G401 (cell line): ENCODE measurements at places on chromosomes 1 and 21.

GRCh38 chr1:53889304-53890298 is at the start of gene YIPF1:
YIPF1 (minus strand) TSS chr1:53889797; CDS start chr1:53888937, 860 bp downstream.
- DNase-seq = peak; percentile 95

DNA sequence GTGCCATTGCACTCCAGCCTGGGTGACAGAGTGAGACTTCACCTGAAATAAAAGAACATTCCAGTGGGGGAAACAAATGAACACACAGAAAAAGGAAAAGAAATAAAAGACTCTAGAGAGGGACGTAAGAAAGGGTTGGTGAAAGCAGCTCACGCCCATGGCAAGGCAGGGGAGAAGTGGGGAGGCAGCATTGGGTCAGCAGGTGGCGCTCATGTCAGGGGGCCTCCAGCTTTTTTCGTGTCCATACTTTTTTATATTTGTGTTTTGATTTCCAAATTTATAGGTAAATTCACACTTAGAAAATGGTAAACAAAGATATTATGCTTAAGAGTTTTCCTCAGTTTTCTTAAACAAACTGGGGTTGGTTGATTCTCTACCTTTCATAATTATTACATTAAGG is 45.5 kb downstream of the VPS13D start:
- DNase-seq = no peak

DNA sequence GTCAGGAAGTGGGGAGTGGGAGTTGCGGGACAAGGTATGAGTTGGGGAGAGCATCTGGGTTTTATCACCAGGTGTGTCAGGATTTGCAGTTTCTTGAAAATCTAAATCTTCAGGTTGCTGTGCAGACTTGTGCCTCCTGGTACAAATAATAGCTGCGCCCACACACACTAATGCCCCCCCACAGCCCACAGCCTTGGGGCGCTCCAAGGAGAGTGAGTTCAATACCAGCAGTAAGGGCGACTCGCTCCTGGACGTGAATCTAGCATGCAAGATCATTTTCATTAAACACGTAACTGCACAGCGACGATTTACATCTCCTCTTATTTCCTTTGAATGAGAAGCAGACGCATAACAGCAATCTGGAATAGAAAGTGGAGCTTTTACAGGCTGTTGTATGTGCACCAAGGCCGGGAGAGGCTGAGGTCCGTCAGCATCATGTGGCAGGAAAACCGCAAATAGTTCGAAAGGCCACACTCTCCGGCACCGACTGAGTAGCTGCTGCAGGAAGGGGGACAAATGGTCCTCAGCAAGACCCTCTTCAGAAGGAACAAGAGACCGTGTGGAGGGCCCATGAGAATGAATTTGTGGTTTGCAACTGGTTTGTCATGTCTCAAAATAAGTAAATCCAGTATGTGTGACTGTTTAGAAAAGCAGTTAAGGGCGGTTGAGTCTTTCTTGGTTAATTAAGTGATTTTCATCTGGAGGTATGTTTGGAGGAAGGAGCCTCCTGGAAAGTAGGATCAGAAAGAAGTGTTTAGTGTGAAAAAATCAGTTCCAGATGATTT is 439.5 kb downstream of the SMYD3 start:
- DNase-seq = no peak

- DNase-seq = peak; percentile 22
These were observed 152.2 kb downstream of the CLEC20A start for GRCh38 chr1:178344513-178345091.

DNA sequence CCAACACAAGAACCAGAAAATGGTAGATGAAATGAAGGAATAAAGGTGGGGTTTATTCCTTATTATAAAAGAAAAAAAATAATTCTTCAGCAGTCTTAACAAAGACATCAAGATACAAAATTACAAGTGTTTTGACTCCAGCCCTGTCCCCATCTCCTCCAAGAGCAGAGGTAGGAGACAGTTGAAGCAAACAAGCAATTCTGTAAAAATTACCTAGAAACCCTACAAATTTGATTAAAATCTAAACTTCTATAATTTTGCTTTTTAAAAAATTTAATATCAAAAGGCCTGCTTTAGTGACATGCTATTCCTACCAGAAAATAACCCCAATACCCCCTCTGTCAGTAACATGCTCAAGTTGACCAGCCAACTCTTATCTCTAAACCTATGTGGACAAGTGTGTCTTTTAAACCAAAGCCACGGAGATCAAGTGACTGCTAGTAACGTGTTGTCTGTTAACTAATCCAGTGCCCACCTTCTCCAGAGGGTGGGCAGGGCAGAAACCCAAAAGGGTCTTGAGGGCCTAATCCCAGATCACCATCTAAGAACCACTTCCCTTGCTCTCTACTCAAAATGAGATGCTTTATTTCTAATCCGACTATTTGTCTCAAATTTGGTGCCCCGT is 8.4 kb downstream of the GLUL start:
- DNase-seq = no peak

GRCh38 chr21:34510148-34511142 is 1.6 kb downstream of the KCNE1 start:
- peak; percentile 18 for DNase-seq

DNA sequence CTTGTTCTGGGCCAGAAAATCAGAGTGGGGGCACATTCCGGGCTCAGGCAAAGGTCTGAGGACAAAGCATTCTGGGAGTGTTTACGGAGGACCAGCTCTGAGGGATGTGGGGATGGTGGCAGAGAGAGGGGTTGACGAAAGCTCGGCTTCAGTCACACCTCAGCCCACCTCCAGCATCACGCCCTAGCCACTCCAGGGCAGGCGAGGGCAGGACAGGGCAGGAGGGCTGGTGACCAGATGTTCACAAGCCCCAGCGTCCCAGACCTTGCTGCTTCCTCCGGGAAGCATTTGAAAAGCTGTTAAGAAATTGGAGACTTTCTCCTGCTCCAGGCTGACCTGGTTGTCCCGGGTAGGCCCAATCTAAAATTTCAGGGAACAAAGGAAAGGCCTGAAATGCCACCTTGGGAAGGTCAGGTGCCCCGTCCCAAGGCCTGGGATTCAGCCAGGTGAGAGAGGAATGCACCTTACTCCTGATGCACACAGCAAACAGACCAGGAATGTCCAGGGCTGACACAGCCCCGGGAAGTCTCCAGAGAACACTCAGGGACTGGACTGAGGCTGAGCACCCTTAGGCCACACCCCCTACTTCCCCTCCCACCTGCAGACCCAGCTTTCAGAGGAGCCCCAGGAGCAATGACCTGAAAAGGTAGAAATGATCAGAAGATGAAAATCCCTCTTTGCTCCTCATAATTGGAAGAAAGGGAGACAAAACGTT is 71.9 kb upstream of the KLHDC7A start:
- DNase-seq = no peak

DNA sequence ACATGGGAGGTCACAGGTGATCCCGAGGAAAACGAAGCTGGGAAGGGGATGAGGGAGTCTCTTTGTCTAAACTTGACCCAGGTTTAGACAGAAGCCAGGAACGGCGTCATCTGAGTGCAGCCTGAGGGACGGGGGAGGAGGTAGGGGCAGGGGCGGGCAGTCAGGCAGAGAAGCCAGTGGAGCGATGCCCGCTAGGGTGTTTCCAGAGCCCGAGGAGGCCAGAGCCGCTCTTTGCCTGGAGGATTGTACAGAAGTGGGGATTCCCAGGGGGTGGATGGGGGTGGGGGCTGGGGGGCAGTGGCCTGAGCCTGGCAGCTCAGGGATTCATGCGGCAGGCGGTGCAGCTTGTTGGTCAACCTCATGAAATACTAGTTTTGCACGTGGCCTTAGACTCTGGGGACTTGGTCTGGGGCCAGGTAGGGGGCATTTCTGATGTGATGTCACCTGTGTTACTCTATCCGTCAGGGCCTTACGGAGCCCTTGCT is 58.4 kb downstream of the VPS26C start:
- DNase-seq = no peak

DNA sequence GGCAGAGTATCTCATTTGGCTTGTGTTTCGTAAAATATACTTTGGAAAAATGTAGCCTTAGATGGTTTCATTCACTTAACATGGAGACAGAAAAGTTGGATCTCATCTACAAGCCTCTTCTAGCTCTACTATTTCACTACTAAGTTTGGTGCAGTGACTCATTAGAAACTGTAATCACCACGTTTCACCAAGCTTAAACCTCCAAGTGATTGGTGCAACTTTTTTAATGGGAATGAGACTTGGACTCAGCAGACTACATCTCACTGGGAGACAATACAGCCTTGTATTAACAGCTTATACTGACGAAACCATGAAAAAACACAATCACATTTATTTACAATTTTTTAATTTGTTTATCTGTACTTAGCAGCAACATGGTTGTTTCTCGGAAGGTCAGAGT is 29.9 kb upstream of the NRIP1 start:
- DNase-seq = no peak

DNA sequence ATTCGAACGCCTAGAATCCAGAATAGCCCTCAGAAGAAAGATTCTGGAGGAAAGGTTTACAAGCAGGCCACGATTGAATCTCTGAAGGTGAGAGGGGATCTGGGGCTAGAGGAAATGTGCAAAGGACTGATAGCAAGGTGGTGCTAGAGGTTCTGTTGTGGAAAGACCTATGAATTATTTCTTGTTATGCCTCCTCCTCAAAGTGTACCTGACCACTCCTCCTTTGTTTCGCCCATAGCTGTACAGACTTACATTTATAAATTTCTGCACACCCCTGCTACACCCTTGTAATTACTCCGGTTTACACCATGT is 986 bp downstream of the TCEANC2 start:
- no peak for DNase-seq

DNA sequence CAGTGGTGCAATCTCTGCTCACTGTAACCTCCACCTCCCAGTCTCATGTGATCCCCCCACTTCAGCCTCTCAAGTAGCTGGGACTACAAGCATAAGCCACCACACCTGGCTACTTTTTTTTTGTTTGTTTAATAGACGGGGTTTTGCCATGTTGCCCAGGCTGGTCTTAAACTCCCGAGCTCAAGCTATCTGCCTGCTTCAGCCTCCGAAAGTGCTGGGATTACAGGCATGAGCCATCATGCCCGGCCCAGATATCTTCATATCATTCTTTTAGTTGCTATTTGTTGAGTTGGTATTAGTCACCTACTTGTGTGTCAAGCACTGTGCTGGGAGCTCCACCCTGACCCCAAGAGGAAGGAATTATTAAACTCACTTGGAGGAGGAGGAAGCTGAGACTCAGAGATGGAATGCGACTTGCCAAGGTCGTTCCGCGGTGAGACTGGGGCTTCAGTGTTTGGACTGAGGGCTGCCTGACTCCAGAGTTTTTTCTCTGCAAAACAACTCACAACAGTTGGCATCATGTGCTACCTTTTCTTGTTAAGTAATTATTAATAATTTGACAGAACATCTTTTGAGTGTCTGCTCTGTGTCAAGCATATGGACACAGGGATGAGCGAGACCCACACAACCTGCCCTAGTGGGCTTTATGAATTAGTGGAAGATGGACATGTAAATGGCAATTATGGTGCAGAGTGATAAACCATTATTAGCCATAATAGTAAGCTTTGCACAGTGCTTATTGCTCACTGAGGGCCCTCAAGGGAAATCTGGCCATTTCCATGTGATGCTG is 132.0 kb downstream of the FOXD2 start:
- peak; percentile 5 for DNase-seq

GRCh38 chr21:36769051-36769839 is 70.3 kb downstream of the SIM2 start:
- peak; percentile 81 for DNase-seq

GRCh38 chr1:36658838-36659237 is 176.1 kb upstream of the CSF3R start:
- DNase-seq = no peak

- no peak for DNase-seq
These were observed 15.1 kb upstream of the MX1 start for GRCh38 chr21:41410767-41411448.

- DNase-seq = no peak
These were observed 55.4 kb downstream of the ARHGEF10L start for GRCh38 chr1:17594690-17595601.

DNA sequence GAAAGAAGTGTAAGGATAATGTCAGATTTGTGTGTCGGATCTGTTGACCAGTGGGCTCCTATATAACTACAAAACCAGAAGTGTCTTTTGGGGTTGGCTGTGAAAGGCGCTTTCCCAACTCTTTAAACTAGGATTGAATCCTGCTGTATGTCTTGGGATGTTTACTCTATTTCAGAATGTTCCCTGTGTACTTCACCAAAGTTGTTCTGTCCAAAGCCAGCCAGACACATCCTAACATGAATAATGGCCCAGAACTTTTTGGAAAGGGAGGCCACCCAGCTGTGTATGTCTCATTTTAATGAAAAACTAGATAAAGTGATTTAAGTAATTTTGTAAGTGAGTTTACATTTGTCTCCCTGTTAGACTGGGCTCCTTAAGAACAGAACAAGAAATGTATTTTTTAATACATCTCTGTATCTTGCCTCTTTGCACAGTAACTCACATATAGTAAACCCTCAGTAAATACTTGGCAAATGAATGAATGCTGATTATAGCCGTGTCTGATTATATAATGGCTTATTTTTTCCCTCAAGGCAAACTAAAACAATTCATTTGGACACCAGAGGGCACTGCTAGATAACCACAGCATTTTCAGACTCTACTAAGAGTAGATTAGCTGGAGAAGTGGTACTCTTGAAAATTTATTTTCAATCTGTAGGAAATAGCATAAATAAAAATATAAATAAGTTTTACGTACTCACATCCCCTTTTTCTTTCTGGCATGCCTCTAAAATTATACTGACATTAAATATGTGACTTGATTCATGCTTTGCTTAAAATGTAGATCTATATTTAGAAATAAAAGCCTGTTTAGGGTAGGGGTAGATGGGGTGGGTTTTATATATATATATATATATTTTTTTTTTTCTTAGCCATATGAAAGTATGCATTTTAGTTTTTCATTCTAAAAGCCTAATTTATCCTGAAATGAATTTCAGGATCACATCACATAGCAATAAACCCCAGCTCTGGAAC is 23.8 kb downstream of the TSEN15 start:
- DNase-seq = peak; percentile 91

DNA sequence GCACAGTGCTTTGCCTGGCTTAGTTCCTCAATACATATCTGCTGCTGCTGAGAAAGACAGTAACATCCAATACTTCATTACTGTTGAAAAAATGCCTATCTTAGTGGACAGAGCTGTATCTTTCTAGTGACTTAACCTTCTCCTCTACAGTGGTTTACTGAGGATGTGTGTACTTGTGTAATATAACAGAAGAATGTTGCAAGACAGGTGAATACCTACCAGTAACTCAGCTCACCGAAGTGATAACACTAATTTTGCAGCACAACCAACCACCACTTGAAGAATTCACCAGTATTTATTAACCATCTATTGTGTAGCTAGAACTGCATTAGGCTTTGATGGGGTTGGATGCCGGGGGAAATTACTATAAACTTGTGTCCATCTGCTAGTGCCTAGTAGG is 16.6 kb upstream of the TNN start:
- DNase-seq = no peak

GRCh38 chr21:30027986-30028385 is 88.2 kb upstream of the GRIK1 start:
- DNase-seq = no peak
